ENCODE measurements at places on chromosomes 13 and 19.

DNA sequence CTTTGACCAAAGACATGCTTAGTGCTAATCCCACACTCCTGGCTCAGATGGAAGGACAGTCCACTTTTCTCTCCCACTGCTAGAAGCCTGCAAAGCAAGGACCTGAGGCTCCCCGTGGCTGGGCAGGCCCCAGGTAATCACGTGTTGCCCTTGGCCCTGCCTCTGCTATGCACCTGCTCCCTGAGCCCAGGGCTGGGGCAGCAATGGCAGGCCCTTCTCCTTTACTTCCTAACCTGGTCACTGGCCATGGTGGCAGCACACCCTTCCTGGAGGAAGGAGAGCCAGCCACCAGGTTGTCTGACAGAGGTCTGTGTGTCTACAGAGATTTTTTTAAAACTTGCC is 27.9 kb upstream of the ZNF492 start:
- no peak for DNase-seq

DNA sequence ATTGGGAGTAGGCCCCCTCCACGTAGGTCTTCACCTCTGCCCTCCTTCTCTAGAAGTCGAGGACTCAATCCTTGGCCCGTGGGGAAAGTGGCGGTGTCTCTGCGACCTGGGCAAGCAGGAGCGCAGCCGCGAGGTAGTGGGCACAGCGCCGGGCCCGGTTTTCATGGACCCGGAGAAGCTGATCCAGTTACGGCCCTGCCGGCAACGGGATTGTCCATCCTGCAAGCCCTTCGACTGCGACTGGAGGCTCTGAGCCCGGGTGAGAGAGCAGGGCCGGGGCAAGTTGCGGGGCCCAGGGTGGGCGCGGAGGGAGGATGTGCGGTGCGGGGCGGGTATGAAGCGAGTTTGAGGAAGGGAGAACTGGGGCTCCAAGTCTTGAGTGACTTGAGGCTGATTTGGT is 2.2 kb downstream of the THSD8 start:
- DNase-seq: no peak

GRCh38 chr19:48271531-48272151 is 1.8 kb downstream of the ZNF114 start:
- peak; percentile 54 for DNase-seq

GRCh38 chr13:39818953-39819352 is 163.5 kb downstream of the COG6 start:
- DNase-seq: no peak

- peak; percentile 57 for DNase-seq
Observed at GRCh38 chr19:13118424-13119193, 545 bp downstream of the NACC1 start.

- peak; percentile 12 for DNase-seq
Observed at GRCh38 chr13:42876270-42876714, 94.9 kb downstream of the FAM216B start.

- DNase-seq: peak; percentile 42
Observed at GRCh38 chr19:45103156-45103507, 10.2 kb downstream of the PPP1R37 start.

DNA sequence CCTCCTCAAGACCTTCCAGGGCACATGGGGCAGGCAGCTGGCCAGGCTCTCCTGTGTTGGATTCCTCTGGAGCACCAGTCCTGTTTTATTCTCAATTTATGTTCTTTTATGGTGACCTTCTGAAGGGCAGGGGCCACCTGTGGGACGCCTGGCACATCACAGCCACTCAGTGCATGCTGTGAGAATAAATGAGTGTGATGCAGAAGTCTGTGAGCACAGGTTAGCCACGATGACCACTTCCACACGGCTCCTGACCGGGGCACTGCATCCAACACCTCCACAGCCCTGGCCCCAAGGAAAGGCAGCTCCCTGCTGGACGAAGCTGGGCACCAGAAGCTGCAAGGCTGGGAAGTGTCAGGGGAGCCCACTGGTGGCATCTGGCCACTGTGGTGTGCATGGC is 122.8 kb downstream of the CRYL1 start:
- DNase-seq: no peak

GRCh38 chr19:8194528-8195267 is 14.5 kb upstream of the CERS4 start:
- DNase-seq: no peak

- DNase-seq: peak; percentile 87
Observed at GRCh38 chr13:29474991-29475390, 120.5 kb downstream of the SLC7A1 start.

GRCh38 chr13:22287343-22287920 is 616.6 kb downstream of the FGF9 start:
- no peak for DNase-seq

DNA sequence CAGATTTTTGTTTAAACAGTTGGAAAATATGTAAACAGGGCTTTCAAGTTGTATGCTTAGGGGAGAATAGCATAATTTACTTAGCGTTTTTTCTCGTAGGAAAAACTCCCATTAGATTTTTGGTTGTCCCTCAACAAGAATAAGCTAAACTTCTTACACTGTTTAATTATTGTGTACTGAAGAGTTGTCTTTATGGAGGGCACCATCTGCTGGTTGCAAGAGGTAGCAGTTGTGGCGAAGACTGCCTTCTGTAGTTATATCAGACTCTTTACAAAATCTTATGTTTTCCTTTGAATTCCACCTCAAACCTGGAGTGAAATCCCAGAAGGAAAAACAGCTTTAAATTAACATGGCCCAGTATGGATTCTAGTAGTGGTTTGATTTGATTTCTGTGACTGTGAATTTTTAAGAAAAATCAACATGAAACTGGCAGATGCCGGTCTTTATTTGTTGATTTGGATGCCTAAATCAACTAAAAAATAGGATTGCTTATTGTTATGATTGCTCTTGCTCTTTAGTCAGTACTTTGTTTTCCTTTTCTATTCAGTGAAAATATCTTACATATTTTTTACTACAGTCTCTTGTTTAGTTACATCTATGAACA is 53.4 kb downstream of the PDS5B start:
- peak; percentile 62 for DNase-seq

- no peak for DNase-seq
Observed at GRCh38 chr19:28846094-28846812, 366.7 kb downstream of the UQCRFS1 start.

DNA sequence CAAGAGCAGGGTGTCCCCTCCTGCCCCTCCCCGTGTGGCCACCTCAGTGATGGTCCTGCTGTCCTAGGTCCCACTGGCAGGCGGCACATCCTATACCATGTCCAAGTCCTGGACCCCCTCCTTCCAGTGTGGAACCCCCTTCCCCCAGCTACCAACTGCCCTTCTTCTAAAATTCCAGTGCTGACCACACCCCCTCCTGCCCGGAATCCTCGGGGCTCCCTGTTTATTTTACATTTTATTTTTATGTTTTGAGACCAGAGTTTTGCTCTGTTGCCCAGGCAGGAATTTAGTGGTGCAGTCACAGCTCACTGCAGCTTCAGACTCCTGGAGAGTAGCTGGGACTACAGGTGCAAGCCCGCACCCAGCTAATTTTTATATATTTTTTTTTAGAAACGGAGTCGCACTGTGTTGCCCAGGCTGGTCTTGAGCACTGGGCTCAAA is 945 bp upstream of the CPAMD8 start:
- DNase-seq: no peak

DNA sequence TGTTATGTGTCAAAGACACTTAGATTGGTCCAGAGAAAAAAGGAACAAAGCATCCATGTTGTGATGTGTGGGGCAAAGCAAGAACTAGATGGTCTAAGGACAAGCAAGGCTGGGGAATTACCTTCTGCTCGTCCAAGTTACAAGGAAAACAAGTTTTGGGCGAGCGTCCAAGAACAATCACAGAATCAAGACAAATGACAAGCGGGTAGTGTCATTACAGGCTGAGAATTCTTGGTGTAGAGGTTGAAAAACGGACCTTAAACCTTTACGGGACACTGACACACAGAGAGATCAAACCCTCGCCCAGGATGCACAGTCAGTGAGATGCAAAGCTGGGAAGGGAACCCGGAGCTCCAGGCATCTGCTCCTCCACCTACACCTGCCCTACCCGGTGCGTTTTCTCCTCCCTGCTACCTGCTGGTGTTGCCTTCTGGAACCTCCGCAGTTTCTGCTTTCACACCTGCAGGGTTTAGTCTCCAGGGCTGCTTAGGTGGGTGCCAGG is 515 bp upstream of the ZNF324B start:
- no peak for DNase-seq

- DNase-seq: no peak
Observed at GRCh38 chr13:25177012-25177411, 4.9 kb upstream of the AMER2 start.

DNA sequence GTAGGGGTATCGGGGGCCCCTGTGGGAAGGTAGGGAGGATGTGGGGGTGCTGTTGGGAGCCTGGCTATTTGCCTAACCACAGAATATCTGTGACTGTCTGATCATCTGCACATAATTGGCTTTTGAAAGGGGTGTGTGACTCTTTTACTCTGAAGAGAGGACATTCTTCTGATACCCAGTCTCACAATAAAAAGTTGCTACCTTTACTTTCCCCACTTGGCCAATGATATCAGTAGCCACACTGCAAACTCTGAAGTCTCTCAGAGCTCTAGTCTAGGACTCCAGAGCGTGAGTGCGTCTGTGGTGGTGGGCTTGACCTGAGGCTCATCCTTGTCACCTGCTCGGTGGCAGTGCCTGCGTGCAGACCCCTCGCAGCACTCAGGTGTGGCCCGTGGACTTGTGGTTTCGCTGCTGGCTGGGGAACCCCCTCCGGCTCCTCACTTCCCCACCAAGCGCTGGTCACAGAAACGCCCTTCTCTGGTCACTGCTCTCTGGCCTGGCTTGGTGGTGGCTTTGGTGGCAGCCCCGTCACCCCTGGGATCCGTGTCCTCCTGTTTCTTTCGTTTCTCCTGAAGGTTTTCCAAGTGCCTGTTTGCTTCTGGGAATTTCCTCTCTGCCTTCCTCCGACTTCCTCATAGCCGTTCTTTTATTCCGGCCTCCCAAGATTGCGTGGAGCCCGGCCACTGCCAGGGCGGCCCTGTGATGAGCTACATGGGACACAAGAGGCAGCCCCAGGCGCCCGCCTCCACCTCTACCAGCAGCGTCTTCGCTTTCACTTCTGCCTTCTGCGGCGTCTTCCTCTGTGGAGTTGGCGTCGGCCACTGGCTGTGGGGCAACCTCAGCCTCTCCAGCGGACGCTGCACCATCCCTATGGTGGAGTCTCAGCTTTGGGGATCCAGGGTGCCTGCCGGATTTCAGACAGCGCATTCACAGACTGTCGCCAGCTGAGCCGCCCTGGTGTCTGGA is 78.0 kb downstream of the ATP11A start:
- DNase-seq: no peak

DNA sequence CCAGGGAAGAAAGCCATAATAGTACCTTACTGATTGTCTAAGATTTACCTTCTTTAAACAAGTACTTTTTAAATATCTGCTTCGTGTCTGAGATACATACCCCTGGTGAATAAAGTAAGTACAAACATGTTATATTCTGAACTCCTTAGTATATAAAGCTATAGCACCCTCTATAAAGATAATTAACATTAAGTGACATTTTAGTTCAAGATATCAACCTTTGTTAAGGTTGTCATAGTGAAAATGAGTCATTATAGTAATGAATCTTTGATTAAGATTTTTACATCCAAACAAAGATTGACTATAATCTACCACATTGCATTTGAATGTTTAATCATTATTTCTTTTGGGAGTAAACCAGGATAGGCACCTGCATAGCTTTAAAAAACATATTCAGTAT is 55.4 kb upstream of the KCTD4 start:
- DNase-seq: no peak

- no peak for DNase-seq
Observed at GRCh38 chr19:1782521-1782920, 29.2 kb downstream of the ONECUT3 start.

DNA sequence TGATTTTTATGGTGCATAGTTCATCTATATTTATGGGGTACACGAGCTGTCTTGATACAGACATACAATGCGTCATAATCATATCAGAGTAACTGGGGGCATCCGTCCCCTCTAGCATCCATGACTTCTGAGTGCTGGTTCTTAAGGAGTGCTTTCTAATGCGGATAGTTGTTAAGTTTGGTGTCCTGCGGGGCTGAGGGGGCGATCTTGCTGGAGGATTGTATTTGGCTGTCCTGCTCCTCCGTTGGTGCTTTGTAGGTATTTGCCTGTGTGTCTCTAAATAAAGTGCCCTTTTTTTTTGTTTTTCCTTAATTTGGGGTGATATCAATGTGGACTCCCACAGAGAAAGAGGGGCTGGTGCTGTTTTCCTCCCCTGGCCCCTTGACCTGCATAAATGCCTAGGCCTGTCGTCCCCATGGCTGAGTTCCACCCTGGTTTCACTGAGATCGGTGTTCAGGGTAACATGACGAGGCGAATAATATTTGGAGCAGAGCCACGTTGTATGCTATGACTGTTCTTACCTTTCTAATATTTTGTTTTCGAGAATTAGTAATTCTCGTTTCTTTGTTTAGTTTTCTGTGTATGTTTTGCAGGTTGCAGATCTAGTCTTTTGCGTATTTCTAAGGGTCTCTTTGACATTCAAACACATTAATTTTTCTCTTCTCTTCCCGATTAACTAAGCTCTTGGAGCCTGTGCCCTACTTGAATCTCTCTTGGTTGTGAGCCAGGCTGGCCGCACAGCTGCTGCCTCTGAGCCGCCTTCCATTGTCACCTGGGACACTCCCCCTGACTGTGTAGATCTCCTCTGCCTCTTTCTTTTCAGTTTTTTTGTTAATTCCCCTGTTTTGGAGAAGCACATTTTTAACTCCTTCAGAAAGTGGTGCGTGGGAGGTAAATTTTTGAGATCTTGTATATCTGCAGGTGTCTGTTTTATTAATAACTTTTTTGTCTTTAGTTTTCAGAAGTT is 100.3 kb downstream of the ARHGEF7 start:
- DNase-seq: no peak

- no peak for DNase-seq
Observed at GRCh38 chr19:42356686-42357085, 31.3 kb downstream of the MEGF8 start.

GRCh38 chr13:110431425-110432294 is 124.6 kb downstream of the COL4A2 start:
- DNase-seq: no peak

DNA sequence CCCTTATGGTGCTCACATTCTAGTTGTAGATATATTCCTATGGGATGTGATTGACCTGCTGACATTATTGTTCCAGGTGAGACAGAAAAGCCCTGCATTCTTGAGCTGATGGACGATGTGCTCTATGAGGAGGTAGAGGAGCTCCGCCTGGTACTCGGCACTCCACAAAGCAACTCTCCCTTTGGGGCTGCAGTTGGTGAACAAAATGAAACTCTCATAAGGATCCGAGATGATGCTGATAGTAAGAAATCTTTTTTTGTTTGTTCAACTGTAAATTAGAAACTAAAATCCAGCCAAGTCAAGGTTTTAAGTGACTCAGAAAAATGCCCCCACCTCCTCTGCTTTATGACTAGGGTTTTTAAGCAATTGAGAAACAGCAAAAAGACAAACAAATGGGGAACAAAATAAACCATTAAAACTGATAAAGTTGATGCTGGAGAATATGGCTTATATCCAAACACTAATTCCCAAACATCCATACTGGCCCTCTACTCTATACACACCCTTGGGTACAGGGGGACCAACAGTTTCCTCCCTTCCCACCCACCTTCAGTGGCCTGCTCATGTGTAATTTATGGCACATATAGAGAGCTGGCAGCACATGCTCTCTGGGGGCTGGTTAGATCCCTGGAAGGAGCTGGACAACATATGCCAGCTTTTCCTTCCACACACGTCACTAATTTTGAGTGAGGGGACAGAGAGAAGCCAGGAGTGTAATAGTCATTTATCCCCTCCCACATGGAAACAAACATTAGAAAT is 139.6 kb downstream of the STOML3 start:
- DNase-seq: no peak

GRCh38 chr13:53672005-53672404 is 643.4 kb downstream of the OLFM4 start:
- DNase-seq: no peak

GRCh38 chr19:42352301-42353259 is 27.1 kb downstream of the MEGF8 start:
- peak; percentile 22 for DNase-seq

Measured in fibroblast of skin of right biceps (primary cell).